ENCODE measurements at places on chromosomes 13 and 19.

- no peak for DNase-seq
These were observed 20.4 kb upstream of the DCLK1 start for GRCh38 chr13:36151591-36151990.

DNA sequence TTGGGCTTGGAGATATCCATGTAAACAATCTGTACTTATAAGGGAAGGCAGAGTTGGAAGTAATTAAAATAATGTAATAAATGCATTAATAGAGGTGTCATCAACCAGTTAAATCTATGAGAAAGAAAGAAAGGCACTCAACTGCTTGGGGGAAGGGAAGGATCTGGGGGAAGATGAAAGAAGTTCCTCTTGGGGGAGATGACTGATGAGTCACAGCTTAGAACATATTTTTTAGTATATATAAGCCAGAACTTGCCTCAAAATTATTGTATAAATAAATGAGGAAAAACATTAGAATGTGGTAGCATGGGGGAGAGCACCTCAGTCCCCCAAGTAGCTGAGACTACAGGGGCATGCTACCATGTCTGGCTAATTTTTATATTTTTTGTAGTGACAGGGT, 205.8 kb downstream of the GGACT start:
- no peak for DNase-seq

DNA sequence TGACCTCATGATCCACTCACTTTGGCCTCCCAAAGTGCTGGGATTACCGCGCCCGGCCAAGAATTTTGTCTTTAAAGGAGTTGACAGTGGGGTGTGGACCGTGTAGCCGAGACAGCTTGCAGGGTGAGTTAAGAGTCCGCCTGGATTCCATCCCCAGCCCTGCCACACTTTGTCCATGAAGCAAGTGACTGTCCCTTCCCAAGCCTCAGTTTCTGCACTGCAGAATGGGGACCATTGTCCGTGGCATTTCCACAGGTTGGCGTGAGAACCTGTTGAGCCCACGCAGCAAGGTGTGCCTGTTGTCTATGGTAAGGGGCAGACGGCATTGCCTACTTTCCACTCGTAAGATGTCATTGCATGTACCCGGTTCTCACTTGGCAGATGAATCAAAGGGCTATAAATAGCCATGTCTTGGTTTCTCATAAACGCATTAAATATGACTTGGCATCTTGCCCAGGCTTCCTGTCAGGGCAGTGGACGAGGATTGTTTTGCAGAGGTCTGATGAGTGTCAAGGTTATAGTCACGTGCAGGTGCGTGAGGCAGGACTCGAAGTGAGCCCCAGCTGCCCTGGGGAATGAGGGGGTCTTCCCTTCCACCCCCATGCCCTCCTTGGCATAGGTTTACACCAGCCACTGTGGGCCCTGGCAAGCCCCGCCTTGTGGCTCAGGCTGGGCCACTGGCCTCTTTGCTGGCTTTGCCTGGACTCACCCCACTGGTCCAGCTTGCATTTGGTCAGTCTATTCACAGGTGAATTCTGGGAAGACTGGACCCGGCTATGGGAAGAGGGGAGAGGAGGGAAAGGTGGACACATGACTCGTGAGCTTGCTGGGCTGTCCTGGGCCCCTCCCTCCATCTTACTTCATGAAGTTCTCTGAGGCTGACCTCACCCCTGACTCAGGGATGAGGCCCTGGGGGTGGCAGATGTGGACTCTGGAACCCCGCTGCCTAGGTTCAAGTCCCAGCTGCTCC, 14.6 kb downstream of the FAM187B start:
- peak; percentile 58 for DNase-seq

DNA sequence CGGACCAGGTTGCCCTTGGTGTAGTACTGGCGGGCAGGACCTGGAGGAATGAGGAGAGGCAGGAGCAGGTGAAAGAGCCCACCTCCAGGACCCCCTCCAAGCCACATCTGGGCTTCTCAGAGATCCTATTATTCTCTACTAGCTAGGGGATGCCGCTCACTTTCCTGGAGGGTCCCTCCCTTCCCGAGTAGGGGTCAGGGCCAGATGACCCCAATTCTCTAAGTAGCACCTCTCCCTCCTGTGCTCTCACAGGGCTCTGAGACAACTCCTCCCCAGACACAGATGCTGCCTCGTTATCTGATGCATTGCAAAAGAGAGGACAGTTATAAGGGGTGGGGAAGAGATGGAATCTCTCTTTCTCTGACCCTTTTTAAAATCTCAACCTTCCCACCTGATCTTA, 22.9 kb downstream of the GP6 start:
- DNase-seq = no peak
